ENCODE measurements at places on chromosomes 2 and 18.

- DNase-seq, result no peak
Observed at GRCh38 chr2:156867201-156867600, 390.3 kb upstream of the GALNT5 start.

DNA sequence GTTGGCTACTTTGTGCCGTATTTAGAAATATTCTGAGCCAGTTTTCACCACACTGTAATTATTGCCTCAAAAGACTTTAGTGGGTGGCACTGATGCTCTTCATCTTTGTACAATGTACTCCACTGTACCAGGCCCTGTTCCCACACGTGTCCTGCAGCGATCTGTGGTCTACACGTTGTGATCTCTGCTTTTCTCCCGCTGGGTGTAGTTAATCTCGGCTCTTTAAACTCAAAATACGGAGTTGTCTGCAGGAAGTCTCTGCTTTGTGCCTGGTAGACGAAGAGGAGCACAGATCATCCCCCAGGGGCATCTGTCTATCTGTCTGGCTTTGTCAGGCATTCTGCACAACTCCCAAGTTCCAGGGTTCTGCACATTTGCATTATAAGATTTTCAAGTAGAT lies 12.1 kb upstream of the GREB1 start:
- no peak for DNase-seq

DNA sequence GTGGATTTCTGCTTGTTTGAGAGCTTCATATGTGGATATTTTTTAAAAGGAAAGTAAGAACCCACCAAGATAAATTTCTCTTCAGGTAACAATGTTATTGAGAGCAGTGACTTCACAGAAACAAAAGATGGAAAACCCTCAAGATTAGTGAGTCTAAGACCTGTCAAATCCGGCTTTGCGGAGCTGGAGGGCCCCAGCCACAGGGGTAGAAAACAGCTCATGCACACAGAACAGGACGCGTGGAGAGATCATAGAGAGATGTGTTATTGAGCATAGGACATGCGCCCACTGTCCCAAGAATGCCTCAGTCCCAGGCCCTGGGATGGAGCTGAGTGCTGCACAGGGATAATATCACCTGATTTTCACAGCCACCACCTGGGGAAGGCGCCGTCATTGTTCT lies 21.3 kb downstream of the EDAR start:
- no peak for DNase-seq

DNA sequence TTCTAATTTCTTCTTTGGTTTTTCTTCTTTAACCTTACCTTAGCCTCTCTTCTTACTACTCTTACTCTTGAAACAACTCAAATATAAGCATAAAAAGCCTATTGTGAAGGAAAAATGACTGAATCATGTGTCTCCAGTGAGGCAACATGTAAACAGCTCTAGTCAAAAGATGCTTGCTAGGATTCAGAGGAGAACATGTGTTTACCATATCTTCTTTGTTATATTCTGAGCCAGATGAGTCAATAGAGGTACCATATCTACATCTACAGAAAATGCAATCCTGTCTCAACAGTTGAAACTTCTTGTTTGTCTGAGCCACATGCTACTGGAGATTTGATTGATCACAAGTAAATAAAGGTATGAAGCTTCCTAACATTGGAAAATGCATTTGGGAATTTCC lies 15.9 kb upstream of the FIGN start:
- DNase-seq, result no peak

- no peak for DNase-seq
Observed at GRCh38 chr2:1594373-1595171, 149.7 kb downstream of the PXDN start.

- DNase-seq, result no peak
Observed at GRCh38 chr18:9619545-9619944, 5.2 kb upstream of the PPP4R1 start.

DNA sequence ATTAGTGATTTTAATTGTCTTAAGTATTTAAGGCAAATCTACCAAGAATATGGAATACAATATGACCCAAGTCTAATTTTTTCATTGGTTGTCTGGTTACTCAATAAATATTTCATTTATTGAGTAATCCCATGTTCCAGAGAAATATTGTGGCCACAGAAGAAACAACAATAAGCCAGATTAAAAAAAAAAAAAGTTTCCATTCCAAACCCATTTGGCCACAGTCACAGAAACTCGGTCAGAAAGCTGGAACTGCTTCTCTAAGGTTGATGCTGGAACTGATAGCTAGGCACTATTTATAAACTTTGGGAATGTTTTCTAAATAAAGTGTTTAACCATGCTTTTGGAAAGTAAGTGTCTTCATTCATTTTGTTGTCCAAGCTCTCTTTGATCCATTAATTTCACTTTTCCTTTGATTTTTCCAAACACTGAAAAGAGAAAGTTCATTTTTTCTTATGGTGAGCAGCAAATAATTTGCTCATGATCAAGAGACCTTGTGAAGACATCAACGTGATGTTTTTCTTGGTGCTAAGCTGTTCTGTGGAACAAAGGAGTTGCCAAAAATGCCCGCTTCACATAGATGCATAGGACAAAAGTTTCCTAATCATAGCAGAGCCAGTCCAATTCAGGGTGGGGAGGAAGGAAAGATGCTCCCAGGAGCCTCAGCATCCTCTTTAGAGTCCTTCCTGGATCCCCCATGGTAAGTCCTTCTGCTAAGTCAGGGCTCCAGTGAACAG lies 72.1 kb upstream of the CCBE1 start:
- no peak for DNase-seq

- no peak for DNase-seq
Observed at GRCh38 chr2:56182420-56182819, 1.4 kb upstream of the CCDC85A start.

GRCh38 chr18:24002479-24002878 lies 12.1 kb upstream of the TTC39C start:
- no peak for DNase-seq

GRCh38 chr2:86223140-86223926 lies 24.1 kb downstream of the MRPL35 start:
- DNase-seq, result peak; percentile 72

DNA sequence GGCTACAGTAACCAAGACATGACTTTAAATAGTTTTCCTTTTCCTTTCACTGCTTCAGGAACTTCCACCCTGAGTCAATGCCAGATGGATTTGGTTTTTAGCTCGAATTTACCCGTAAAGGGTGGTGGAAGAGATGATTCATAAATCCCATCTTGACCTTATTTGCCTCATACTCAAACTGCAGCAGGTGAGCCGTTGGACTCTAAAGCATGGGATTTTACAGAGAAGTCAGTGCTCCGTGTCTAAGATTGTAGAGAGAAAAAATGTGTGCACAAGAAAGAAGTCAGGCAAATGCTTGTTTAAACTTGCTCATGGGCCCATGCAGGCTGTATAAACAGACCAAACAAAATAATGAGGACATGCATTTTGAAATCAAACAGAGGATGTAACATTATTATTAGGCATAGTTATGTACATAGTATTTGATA lies 369.7 kb upstream of the TRIB2 start:
- no peak for DNase-seq

GRCh38 chr2:215396595-215397313 lies 39.1 kb downstream of the FN1 start:
- no peak for DNase-seq

DNA sequence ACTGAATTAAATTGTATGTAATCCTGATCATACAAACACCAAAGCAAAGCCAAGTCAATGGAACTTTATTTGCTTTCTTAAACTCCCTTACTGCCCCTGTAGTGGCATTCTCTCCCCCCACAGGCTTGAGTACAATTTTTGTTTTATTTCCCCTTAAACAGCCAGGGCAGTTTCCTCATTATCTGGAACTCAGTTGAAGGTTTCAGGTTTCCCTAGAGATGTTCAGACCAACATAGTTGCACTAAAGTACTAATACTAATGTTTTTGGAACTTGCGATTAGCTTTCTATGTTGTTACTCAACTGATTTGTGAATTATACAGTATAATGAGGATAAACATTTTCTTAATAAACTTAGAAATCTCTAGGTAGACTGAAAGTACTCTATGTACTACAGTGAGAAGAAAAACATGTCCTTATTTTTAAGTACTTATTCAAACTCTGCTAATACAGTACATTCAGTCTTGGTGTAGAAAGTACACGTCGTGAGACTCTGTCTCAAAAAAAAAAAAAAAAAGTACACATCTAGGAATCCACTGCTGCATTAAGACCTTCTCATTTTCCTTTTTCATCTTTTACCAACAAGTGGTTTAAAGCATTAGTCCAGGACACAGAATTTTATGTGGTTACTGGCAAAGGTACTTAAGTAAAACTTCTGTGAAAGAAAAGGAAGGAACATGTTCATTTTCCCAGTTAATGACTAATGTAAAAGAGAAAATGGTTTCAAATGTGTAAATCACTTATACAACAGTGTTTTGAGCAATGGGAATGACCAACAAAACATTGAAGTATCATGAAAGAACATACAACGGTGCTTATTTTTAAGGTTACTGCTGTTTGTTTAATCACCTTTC lies 209.5 kb upstream of the SMAD7 start:
- DNase-seq, result no peak

DNA sequence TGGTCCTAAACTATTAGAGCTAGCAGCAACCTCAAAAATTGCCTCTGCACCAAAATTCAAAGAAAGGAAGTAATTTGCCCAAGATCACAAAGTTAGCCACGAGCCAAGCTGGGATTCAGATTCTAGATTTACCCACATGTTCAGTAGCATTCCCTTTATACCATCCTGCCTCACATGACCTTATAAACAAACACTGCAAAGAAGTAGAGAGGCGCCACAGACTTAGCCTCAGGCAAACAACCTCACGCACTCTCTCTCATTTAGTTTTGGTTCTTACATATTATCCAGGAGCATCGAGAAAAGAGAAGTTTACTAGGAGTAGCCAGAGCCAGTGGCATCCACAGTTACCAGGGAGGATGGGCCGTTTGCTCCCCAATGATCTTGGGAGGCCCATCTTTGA lies 226.6 kb downstream of the OSR1 start:
- DNase-seq, result no peak

- DNase-seq, result no peak
Observed at GRCh38 chr18:74699455-74699854, 101.8 kb downstream of the ZNF407 start.

- DNase-seq, result no peak
Observed at GRCh38 chr2:36549165-36549574, 48.8 kb downstream of the FEZ2 start.

DNA sequence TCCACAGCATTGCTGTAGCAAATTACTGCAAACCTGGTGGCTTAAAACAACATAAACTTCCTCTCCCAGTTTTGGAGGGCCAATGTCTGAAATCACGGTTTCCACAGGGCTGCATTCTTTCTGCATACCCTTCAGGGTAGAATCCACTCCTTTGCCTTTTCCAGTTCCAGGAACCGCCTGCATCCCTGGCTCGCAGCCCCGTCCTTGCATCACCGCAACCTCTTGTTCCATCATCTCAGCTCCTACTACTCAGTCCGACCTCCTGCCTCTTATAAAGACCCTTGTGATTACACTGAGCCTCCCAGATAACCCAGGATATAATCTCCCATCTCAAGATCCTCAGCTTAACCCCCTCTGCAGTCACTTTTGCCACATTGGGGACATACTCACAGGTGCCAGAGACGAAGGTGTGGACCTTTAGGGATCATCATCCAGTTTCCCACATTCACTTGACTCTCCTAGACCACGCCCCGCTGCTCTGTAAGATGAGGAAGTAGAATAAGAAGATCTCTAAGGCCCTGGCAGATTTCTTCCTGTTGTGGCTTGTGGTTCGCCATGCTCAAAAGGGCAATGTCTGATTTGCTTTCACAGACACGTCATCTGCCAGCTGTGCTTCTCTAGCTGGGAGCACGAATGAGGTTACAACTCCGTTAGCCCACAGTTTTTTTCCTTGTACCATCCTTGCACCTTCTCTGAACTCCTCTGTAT lies 103.6 kb upstream of the AGAP1 start:
- DNase-seq, result no peak

DNA sequence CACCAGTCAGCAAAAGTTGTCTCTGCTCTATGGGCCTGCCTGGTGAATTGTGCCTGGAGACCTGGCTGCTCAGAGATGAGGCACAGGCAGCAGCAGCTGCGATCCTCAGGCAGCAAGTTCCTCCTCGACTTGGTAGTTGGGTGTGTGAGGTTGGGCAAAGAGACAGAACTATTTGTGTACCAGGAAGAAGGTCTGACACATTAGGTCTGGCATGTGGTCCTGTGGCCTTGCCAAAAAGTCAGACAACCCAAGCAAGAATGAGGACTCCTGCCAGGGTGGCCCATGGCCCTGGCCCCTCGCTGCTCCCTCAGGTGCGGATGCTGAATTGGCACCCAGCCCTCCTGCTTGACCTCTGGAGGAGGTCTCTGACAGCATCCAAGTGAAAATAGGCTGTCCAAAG lies 192.7 kb downstream of the DYSF start:
- no peak for DNase-seq

DNA sequence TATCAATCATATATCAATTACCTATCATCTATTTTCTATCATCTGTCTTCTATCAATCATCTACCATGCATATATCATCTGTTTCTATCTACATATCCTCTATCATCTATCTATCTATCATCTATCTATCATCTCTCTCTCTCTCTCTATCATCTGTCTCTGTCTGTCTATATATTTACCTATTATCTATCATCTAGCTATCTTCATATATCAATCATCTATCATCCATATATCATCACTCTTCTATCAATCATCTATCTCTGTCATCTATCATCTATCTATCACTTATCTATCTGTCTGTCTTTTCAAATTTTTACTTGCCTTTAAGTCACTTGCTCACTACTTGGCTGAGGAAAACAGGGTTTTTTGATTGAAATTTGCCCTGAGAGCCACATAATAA lies 592.3 kb downstream of the DCDC2C start:
- no peak for DNase-seq

DNA sequence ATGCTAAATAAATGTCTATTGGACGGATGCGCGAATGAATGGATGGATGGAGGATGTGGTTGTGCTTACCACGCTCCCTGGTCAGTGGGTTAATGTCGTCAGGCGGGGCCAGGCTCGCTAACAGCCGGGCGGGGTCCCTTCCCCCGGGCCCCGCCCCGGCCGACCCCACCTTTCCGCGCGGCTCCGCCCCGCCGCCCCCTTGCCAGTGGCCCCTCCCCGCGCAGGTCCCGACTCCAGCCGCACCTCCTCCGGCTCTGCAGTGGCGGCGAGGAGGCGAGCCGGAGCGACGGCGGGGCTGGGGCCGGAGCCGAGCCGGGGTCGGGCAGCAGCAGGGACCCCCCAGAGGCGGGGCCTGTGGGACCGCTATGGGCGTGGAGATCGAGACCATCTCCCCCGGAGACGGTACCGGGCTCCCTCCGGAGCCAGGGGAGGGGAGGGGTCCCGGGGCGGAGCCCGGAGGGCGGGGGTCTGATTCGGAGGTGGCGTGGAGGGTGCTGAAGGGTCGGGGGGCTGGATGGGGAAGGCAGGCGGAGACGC lies at the start of gene FKBP1B:
Gene FKBP1B (plus strand): TSS at position 257 of the 537 bp plus-strand sequence. CDS start 109 bp downstream, at position 366.
- peak; percentile 24 for DNase-seq
